ENCODE measurements at places on chromosomes 13 and 19. TPM values are rescaled to one million over a fixed set of nuclear protein-coding genes. Genes with fewer than 3 reads are reported as not detected.

The RASIP1 gene
- total RNA-seq, result 0.12 TPM

The USP12 gene
- 78.6 TPM for total RNA-seq

The CTU1 gene
- 8.1 TPM for total RNA-seq

The ZNF729 gene
- total RNA-seq, result not detected

The LRRC8E gene
- total RNA-seq, result not detected

The IGFL4 gene
- total RNA-seq, result not detected

The GDF15 gene
- total RNA-seq, result not detected

The FARP1 gene
- total RNA-seq, result 1.0 TPM

The KIR2DL4 gene
- 6.6 TPM for total RNA-seq

The FAM216B gene
- total RNA-seq, result not detected

Measured in natural killer cell treated with Interleukin-12 subunit alpha and Interleukin-12 subunit beta and Interleukin-15 and Interleukin-18, amount 100 ng/mL, for 72 hours (primary cell).